Stimulated activated CD8-positive, alpha-beta memory T cell treated with anti-CD3 and anti-CD28 coated beads, Interleukin-4, amount 100 ng/mL, for 48 hours (primary cell): ENCODE measurements at places on chromosomes 5 and 9.
A peak's percentile ranks its signal among the peaks of the same experiment; 100 is the strongest.

DNA sequence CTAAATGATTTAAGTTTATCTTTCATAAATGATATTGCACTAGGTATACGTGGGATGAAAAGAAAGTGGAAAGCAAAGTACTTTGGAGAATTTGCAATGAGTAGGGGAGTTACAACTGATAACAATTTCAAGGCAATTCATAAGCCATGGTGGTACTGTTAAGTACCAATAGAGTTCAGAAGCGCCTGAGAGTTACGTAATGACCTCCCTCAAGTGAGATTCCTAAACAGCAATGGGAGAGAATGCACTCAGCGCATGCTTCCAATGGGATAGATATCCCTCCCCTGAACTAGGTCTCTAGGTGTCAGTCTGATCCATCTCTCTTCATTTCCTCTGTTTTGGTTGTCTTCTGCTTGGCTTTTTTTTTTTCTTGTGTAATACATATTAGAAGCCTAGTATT is 249.3 kb downstream of the NNT start:
- DNase-seq, result no peak

DNA sequence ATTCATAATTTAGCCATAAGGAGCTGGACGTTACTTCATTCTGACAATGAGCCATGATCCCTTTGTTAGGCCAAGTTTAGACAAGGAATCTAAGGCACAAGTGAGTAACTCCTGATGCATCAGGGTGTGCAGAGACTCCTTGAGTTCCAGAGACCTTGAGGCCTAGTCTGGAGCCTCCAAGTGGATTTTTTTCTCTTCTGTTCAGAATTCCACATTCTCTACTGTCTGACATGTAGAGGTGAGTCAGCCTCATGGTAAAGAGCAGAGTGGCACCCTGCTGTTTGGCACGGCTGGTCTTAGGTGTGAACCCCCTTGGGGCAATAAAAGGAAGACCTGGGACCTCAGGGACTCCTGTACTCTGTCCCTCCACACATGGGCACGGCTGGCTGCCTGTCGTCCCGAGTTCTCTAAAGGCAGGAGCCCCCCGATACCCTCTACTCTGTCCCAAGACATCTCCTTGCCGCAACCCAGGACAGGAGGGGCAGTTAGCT is 22.0 kb upstream of the TGFBI start:
- no peak for DNase-seq

DNA sequence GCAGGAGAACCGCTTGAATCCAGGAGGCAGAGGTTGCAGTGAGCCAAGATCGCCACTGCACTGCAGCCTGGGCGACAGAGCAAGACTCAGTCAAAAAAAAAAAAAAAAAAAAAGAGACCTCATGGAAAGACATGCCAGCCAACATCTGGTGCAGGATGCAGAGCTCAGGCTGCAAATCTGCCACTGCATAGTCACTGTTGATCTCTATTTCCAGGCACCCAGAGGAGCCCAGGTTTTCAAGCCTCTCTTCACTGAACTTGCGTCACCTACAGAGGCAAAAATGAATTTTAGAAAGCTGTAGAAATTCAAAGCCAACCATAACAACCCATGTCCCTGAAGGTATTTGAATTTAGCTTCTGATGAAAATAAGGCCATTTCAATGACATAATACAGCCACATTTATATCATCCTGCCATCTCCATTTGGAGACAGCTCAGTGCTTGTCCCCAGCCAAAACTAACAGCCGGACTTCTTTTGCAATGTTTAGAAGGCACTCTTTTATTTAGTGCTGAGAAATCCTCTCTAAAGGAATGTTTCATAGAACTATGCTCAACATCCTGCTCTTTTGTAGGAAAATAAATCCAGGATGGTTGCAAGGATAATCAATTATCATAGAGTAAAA is 113.3 kb downstream of the SNX18 start:
- no peak for DNase-seq

DNA sequence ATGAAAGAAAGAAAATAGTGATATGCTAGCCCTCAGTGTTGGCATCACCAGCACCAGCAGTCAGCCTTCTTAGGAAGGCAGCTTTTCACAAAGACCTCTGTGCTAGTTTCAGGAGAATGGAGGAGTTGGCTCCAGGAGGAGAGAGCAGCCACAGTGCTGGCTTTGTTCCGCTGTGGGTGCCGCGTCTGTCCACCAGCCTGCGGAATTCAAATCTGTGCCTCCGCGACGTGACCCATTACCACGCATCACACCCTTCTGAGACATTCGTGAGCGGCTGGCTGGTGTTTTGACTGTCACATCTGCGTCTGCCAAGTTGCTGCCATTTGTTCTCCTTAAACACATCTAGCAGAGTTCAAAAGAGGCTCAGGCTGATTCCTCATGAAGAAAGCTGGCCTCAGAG is 34.4 kb downstream of the SNX18 start:
- no peak for DNase-seq

GRCh38 chr5:16992444-16992843 is 56.4 kb upstream of the MYO10 start:
- DNase-seq, result no peak

DNA sequence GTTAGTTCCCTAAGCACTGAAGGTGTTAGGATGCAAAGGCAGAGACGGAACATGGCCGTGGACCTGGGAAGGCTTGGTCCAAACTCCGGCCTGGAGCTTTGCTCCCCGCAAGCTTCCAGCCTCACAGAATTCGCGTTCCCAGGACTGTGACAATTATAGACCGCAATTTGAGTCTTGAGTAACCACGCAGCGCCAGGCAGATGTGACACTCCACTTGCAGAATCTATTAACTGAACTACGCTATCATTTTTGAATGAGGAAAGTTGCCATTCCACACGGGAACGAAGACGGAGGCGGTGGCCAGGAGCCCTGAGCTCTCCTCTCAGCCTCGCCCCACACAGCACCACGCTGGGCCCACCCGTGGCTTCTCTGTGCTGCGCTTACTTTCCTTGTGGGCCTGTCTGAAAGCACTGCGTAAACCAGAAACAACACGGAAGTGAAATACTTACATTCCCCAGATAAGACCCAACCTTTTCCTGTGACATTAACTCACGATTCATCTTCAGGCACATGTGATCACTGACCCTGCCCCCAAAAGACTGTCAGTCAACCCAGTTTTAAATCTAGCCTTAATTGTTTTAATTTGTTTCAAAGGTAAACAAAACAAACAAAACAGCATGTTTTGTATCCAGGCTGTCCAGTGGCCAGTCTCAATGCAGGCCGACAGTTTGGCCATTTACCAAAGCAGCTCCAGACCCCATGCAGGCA is 16.1 kb upstream of the COL5A1 start:
- DNase-seq, result no peak

- no peak for DNase-seq
These were observed 250.2 kb downstream of the NFIB start for GRCh38 chr9:14063756-14064155.

GRCh38 chr5:110757118-110757729 is 18.4 kb downstream of the SLC25A46 start:
- DNase-seq, result peak; percentile 28

DNA sequence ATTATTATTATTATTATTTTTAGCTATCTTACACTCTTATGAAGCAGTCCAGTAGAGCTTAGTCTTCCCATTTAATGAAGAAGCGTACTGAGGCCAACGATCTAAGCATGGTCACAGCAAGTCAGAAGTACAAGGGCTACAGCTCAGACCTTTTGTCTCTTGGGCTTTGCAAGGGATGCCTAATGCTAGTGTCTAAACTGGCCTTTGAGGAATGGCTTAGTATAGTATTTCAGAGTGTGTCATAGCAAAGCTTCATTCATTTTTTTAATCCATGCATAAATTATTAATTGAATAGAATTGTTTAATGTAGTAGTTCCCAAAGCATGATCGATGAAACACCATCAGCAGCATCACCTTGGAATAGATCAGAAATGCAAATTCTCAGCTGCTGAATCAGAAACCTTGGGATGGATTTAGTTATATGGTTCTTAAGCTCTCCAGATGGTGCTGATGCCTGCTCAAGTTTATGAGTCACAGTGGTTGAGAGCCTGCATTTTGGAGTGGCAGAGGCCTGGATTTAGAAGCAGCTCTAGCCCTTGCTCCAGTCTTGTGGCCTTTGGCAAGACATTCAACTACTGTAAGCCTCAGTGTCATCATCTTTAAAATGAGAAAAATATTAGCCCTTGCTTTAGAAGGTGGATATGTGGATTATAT is 6.1 kb downstream of the IL12B start:
- DNase-seq, result no peak

DNA sequence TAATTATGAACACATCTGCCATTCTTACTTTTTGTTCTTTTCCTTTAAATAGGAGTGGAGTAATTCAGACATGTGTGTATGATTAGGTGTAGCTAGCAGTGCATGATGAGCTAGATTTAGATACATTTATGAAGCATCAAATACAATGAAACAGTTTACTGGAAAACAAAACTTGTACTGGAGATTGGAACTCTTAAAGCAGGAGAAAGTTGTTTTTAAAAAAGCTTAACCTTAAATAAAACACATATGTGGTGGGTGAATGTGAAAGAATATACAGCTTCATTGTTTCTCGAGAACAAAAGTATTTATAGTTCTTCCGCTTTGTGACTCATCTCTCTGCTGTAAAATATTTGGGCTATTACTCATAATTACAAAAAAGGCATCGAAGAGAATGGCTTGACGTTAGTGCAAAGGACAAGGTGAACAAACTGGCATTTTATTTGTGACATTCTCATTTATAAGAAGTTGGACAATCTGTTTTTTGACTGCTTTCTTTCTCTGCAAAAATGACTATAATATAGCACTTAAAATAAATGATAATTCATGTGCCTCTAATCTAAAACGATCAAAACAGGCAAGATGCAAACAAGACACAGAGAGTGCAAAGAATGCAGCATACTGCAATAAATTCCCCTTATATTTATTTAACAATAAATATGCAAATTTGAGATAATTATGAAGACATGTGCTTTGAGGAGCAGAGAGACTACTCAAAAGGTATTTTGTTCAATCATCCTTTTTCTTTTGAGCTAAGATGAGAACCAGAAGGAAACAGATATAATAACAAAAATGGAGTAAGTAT is 478.8 kb downstream of the CETN3 start:
- DNase-seq, result no peak

- no peak for DNase-seq
These were observed 73.5 kb downstream of the BOD1 start for GRCh38 chr5:173542964-173543363.

DNA sequence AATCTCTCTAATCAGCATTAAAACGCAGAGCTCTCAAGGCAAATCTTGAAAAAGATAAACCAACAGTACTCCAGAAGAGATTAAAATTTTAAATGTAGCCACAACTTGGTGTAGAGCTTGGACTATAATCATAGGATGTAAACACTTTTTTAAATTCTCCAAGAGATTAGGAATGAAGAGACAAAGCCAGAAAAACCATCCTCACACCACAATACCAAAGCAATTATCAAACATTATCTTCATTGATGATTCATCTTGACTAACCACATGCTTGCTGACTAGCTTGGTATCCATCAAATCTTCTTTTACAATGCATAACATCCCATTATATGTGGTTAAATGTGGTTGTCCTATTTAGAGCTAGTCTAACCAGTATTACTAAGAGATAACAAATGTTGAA is 815.1 kb downstream of the TLE1 start:
- no peak for DNase-seq

DNA sequence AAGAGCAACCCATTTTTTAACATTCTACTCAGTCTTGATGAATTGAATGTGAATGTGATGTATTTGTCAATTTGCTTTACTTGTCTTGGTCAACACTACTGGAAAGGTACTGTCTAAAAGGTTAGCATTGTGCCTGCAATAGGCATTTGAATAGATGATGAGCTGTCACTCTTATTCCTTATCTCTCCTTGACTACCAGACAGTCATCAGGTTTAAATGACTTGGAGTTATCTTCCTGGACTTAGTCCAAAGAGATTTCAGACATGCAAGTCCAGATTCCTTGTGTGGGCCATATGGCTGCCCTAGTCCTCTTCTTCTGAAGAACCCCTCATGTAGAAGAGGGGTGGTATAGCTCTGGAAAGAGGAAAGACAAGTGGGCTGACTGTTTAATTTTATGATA is 4.8 kb downstream of the ARHGEF28 start:
- DNase-seq, result no peak

DNA sequence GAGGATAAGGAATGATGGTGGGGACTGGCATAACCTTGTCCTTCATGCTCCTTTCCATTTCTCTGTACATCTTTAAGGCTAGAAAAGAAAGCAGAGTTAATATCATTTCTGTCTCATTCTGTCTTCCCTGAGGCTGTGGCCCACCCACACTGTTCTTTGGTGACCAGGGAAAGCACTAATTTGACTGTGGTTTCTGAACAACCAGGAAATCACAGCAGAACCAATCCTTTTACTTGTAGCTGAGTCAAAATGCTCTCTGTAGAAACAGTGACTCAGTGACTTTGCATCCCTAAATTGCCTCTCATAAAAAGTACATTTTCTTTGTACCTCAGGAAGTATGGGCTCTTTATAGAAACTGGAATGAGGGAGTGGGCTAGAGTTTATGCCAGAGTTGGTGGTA is 28.1 kb downstream of the IL33 start:
- DNase-seq, result peak; percentile 33

DNA sequence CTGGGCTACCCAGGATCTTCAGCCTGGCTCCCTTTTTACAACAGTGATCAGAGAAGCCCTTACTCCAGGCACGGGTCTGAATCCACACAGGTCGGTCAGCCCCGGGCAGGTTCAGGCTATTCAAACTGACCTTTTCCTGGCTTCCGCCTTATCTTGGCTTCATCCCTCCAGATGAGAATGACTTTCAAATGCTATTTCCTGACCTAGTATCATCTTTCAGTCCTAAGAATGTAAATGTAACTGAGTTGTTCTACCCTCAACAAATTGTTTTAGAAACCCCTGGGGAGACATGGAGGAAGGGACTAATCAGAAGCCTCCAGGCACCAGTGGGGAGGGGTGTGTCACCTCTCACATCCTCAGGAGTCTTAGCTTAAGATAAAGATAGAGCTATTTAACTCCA is 213.2 kb downstream of the EPB41L4A start:
- DNase-seq, result no peak

GRCh38 chr9:1804128-1804865 is 210.8 kb upstream of the SMARCA2 start:
- no peak for DNase-seq

DNA sequence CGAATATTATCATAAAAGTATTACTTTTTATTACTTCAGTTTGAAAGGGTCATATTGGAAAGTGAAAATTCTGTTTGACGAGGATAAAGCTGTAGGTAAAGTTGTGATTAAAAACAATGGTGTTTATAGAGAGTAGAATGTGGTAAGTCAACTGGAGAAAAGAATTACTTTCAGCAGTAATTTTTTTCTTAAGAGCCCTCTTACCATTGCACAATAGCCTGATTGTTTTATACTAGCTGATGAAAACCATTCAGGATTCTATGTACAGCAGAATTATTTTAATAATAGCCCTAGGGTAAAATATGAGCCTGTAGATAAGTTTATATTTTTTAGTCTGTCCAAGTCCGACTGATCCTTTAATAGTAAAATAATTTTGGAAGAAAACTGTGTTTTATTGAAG is 16.6 kb downstream of the CDC42SE2 start:
- no peak for DNase-seq

GRCh38 chr9:113601656-113602055 is 138.1 kb downstream of the RGS3 start:
- no peak for DNase-seq
